ENCODE measurements at places on chromosomes 1 and 21.

DNA sequence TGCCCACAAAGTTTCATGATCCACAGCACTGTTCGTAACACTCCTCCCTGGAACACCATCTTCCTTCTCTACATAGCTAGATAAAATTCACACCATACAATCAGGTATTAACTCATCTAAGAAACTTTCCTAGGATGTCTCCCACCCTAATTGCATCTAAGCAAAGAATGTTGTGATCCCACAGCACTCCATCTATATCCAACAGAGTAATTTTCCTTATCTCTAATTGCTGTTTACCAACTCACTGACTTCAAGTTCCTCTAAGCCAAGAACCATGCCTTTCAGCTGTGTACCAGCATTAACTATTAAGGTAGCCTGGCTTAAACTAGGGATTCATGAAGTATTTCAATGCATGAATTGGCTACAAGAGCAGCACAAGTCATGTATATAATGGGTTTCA is 114.2 kb downstream of the SIPA1L2 start:
- no peak for DNase-seq
- H3K27me3 ChIP-seq, result no peaks in the 10 kb centered on the region

DNA sequence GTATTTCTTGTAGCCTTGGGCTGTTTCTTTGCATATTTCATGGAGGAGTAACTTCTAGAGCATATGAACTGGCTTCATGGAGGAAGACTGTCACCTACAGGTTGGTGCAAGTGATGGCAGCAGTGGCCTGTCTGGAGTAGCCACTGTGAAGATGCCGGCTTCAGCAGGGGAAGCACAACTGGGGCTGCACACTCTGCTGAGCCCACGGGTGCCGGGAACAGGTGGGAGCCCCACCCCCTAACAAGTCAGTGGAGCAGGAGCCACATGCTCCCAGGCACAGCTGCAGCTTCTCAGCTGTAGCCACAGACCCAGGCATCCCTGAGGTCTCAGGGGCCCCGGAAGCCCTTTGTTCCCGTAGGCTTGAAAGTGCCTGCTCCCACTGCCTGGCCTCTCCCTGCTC is 43.2 kb upstream of the C1orf185 start:
- no peaks in the 10 kb centered on the region for H3K27me3 ChIP-seq
- peak; percentile 37 for DNase-seq
- H3K4me1 ChIP-seq, result no peaks in the 10 kb centered on the region
- no peak overlapping the region for H3K27ac ChIP-seq
- no peak overlapping the region for H3K4me3 ChIP-seq

- no peaks in the 10 kb centered on the region for H3K4me1 ChIP-seq
- H3K4me3 ChIP-seq, result no peak overlapping the region
- H3K27ac ChIP-seq, result no peak overlapping the region
Measured at GRCh38 chr1:4710592-4711415, 56.4 kb downstream of the AJAP1 start.

DNA sequence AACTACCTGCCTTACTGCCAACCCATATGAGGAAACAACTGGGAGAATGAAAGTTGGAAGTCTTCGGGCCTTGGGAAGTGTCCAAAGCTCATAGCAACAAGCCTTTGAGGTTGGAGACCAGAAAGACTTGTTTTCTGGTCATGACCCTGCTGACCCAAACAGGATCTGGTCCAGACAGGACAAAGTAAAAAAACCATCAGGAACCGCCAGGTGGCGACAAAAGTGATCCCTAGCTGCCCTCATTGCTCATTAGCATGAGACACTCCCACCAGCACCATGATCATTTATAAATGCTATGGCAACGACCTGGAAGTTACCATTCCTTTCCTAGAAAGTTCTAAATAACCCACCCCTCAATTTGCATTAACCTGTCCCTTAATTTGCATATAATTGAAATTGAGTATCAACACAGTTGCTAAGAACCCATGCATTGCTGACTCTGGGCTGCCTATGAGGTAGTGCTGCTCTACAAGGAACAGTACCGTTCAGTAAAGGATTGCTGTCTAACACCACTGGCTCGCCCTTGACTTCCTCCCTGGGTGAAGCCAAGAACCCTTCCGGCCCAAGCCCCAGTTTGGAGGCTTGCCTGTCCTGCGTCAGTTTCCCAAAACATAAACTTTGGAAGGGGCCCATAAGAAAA is 89.0 kb downstream of the URB2 start:
- H3K4me1 ChIP-seq, result peaks cover 6% of the 10 kb centered on the region
- H3K27me3 ChIP-seq, result no peaks in the 10 kb centered on the region
- H3K36me3 ChIP-seq, result no peaks in the 10 kb centered on the region
- no peak overlapping the region for H3K4me3 ChIP-seq

GRCh38 chr1:67372136-67372535 is 58.1 kb downstream of the SERBP1 start:
- H3K4me3 ChIP-seq, result no peak overlapping the region
- no peak overlapping the region for H3K27ac ChIP-seq
- H3K36me3 ChIP-seq, result no peaks in the 10 kb centered on the region
- H3K27me3 ChIP-seq, result no peaks in the 10 kb centered on the region

DNA sequence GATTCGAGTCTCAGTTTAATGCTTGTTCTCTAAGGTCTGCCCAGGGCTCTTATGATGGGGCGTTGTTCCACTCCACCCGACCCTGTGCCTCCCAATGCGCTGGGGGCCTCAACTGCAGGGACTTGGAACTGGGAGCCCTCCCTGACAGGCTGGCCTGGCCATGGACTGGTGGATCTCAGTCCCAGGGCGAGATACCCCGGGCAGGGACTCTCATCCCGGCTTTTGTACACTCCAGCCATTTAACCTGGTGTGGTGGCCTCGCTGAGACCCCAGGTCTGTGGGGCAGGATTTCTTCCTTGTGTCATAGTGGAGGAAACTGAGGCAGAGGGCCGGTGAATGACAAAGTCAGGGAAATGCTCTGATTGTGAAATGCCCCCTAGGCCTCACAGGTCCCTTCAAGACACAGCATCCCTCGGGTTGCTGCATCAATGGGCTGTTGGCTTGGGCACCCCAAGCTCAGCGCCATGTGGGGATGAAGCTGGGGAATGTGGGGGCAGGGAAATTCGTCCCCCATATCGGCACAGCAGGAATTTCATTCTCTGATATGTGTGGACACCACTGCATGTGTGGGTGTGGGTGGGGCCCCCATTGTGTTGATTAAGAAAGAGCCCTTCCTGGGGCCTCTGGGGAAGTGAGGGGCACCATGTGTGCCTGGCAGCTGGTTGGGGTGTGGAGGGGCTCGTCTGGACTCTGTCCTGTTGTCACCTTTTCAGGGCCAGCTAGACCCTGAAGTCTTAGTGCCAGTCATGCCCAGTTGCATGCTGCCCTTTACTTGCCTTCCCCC is 19.9 kb upstream of the ZNF678 start:
- no peak for DNase-seq
- no peaks in the 10 kb centered on the region for H3K36me3 ChIP-seq
- H3K4me1 ChIP-seq, result peaks cover 4% of the 10 kb centered on the region
- peak overlapping the region; percentile 61 for H3K27ac ChIP-seq

- H3K27me3 ChIP-seq, result no peaks in the 10 kb centered on the region
- peaks cover 15% of the 10 kb centered on the region for H3K4me1 ChIP-seq
- no peaks in the 10 kb centered on the region for H3K36me3 ChIP-seq
- H3K27ac ChIP-seq, result no peak overlapping the region
Measured at GRCh38 chr1:33180226-33180910, 1.5 kb downstream of the TRIM62 start.

DNA sequence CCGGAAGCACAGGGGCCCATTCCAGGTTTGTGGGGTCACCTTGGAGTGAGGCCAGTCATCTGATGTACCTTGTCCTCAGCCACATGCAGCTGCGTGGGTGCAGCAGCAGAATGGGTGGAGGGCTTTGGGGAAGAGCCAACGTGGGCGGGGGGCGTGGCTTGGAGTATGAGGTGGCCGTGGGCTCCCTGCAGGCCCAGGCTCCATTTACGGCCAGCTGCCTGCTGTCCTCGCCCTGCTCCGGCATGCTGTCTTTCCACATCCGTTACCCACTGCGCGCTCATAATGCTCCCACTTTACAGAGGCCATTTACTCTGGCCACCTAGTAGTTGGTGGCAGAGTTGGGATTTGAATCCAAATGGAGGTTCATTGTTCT is 27.8 kb upstream of the TINAGL1 start:
- no peaks in the 10 kb centered on the region for H3K36me3 ChIP-seq
- no peak overlapping the region for H3K27ac ChIP-seq
- peak overlapping the region; percentile 34 for H3K4me3 ChIP-seq

GRCh38 chr1:222413436-222413835 is 134.5 kb downstream of the HHIPL2 start:
- peaks cover 21% of the 10 kb centered on the region for H3K27me3 ChIP-seq
- DNase-seq, result no peak
- H3K36me3 ChIP-seq, result no peaks in the 10 kb centered on the region
- no peak overlapping the region for H3K4me3 ChIP-seq

GRCh38 chr1:5768014-5768413 is 224.2 kb downstream of the NPHP4 start:
- peaks cover 9% of the 10 kb centered on the region for H3K4me1 ChIP-seq
- peaks cover 15% of the 10 kb centered on the region for H3K27me3 ChIP-seq
- no peak overlapping the region for H3K27ac ChIP-seq
- H3K36me3 ChIP-seq, result no peaks in the 10 kb centered on the region
- DNase-seq, result no peak

- H3K4me1 ChIP-seq, result no peaks in the 10 kb centered on the region
- no peak overlapping the region for H3K27ac ChIP-seq
- H3K27me3 ChIP-seq, result peaks cover 25% of the 10 kb centered on the region
Measured at GRCh38 chr1:175394739-175395138, 202.2 kb upstream of the KIAA0040 start.

- DNase-seq, result peak; percentile 50
- H3K36me3 ChIP-seq, result no peaks in the 10 kb centered on the region
- H3K4me1 ChIP-seq, result peaks cover 9% of the 10 kb centered on the region
- H3K27ac ChIP-seq, result no peak overlapping the region
Measured at GRCh38 chr1:31181515-31182343, 58.0 kb downstream of the NKAIN1 start.

- H3K27me3 ChIP-seq, result no peaks in the 10 kb centered on the region
- H3K4me3 ChIP-seq, result no peak overlapping the region
- no peak overlapping the region for H3K27ac ChIP-seq
- H3K4me1 ChIP-seq, result peaks cover 8% of the 10 kb centered on the region
Measured at GRCh38 chr1:184637664-184638240, 116.9 kb downstream of the EDEM3 start.

DNA sequence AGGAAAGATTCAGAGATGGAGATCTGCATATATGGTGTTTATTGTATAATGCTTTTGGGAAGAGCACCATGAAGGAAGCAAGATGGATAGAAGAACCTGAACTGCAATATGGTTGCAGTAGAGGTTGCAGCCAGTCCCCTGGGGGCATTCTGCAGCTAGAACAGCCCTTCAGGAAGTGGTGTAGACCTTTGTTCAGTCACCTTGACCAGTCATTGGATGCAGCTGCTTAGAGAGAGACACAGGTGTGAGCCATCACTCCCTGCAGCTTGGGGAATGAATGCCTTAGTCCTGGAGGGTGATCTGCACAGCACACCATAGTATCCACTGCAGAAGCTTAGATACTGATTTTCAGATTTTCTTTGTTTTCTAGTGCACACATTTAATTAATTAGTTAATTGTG is 42.3 kb downstream of the NEK7 start:
- no peak overlapping the region for H3K4me3 ChIP-seq
- no peak for DNase-seq
- no peak overlapping the region for H3K27ac ChIP-seq
- no peaks in the 10 kb centered on the region for H3K36me3 ChIP-seq
- peaks cover 10% of the 10 kb centered on the region for H3K4me1 ChIP-seq
- no peaks in the 10 kb centered on the region for H3K27me3 ChIP-seq

DNA sequence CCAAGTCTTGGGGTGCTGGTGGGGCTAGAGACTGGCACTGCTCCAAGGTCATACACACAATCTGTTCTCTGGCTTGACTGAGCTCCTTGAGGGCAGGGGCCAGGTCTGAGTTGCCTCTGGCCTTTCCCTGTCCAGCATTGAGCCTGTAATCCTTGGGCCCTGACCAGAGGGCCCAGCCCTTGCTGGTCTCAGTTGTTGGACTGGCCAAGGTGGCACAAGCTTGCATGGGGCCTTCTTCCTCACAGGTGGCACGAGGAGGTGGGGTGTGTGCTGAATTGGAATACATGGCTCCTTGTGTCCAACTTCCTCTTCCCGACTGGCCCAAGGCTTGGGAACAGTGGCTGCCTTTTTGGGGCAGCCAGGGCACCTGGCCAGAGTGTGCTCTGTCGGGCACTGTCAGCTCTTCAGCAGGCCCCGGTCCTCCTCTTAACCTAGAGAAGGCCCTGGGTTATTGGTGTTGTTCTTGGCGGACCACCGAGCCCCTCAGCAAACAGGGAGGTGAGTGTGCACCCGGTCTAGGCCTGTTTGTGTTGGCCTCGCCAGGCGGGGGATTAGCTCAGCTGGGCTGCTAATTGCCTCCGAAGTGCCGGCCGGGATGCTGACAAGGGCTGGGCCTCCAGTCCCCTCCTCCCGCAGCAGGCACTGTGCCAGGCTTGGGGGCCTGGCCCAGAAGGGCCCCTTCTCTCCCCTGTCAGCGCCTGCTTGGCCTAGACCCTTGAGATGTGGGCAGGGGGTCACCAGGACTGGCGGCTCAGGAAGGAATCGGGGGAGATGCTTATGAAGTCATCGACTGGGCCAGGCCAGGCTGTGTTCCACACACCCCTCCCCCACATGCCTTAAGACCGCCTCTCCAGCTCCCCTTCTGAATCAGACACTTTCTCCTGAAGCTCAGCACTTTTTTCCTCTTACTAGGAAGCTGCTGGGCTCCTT is 28.5 kb downstream of the WNT4 start:
- H3K27ac ChIP-seq, result peak overlapping the region; percentile 47
- H3K4me1 ChIP-seq, result peaks cover 10% of the 10 kb centered on the region
- H3K4me3 ChIP-seq, result no peak overlapping the region
- H3K36me3 ChIP-seq, result no peaks in the 10 kb centered on the region
- no peaks in the 10 kb centered on the region for H3K27me3 ChIP-seq

DNA sequence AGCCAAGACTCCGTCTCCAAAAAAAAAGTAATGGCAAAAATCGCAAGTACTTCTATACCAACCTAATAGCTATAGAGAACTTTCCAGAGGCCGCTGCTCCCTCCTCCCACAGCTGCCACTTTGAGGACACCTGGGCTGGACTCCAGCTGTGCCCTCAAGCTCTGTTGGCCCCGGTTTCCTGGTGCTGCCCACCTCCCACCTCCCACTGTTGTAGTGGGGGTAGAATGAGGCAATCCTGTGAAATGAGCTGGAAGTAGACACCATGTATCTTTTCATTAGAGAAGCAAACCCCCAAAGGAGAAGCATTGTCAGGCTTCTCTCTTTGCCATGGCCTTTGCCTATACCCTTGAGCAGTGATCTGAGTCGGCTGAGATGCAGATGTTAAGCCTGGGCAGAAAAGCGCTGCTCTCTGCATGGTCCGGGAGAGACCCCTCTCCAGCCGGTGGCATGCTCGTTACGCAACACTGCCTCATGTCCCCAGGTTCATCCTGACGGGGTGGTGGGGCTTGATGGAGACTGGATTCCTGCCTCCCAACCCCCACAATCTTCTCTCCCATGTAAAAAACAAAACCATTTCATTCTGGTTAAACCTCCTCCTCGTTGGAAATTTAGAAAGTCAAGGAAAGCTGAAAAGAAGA is 39.7 kb downstream of the SIM2 start:
- no peak for DNase-seq
- no peaks in the 10 kb centered on the region for H3K4me1 ChIP-seq
- no peaks in the 10 kb centered on the region for H3K27me3 ChIP-seq
- peaks cover 46% of the 10 kb centered on the region for H3K36me3 ChIP-seq

- no peak overlapping the region for H3K27ac ChIP-seq
- no peaks in the 10 kb centered on the region for H3K27me3 ChIP-seq
- DNase-seq, result no peak
- no peak overlapping the region for H3K4me3 ChIP-seq
- H3K4me1 ChIP-seq, result no peaks in the 10 kb centered on the region
Measured at GRCh38 chr1:241202401-241202800, 154.6 kb downstream of the RGS7 start.

GRCh38 chr1:59532102-59532501 is 235.2 kb downstream of the FGGY start:
- no peak overlapping the region for H3K27ac ChIP-seq
- no peaks in the 10 kb centered on the region for H3K36me3 ChIP-seq
- no peaks in the 10 kb centered on the region for H3K4me1 ChIP-seq
- DNase-seq, result no peak
- H3K27me3 ChIP-seq, result no peaks in the 10 kb centered on the region
- no peak overlapping the region for H3K4me3 ChIP-seq

Measured in A673 (cell line).